ENCODE measurements at places on chromosomes 7 and 10. TPM values are rescaled to one million over a fixed set of nuclear protein-coding genes. Genes with fewer than 3 reads are reported as not detected.
A peak's percentile ranks its signal among the peaks of the same experiment; 100 is the strongest.

DNA sequence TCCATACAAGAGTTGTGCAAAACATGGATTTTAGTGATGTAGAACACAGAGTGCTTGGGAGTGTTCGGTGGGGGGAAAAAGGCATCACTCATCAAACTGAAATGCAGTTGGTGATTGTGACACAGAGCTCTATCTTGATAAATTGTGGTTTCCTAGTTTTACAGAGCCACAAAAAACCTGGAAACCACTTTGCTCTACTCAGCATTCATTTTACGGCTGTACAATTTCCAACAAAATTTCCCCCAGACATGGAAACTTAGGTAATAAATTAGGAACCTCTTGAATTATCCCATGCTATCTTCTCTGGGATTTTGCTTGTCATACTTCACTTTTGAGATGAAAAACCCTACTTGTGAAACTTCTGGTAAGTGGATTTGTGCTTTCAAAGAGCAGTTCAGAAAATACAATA lies 614.9 kb upstream of the FZD8 start:
- no peaks in the 10 kb centered on the region for H3K4me1 ChIP-seq
- H3K36me3 ChIP-seq: no peaks in the 10 kb centered on the region
- no peak overlapping the region for H3K4me3 ChIP-seq
- no peaks in the 10 kb centered on the region for H3K27me3 ChIP-seq

DNA sequence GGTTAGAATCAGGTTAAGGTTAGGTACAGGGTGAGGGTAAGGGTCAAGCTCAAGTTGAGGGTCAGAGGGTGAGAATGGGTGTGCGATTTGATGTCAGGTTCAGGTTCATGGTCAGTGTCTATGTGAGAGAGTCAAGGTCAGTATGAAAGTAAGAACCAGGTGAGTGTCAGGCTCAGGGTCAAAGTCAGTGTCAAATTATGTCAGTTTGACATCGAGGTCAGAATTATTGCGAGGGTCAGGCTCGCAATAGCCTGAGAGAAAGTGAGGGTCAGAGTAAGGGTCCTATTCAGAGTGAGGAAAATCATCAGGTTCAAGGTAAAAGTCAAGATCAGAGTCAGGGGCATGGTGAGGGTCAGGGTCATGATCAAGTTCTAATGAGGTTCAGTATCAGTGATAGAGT lies 13.0 kb downstream of the MRPS24 start:
- no peaks in the 10 kb centered on the region for H3K36me3 ChIP-seq
- H3K27ac ChIP-seq: no peak overlapping the region
- no peak for DNase-seq
- H3K4me1 ChIP-seq: no peaks in the 10 kb centered on the region
- no peak overlapping the region for H3K4me3 ChIP-seq
- H3K27me3 ChIP-seq: no peaks in the 10 kb centered on the region

GRCh38 chr10:114340816-114341215 lies 63.5 kb downstream of the AFAP1L2 start:
- no peaks in the 10 kb centered on the region for H3K36me3 ChIP-seq
- H3K4me3 ChIP-seq: no peak overlapping the region
- H3K27me3 ChIP-seq: no peaks in the 10 kb centered on the region
- no peak for DNase-seq

GRCh38 chr7:154743206-154743605 lies 259.7 kb downstream of the PAXIP1 start:
- no peaks in the 10 kb centered on the region for H3K36me3 ChIP-seq
- no peak overlapping the region for H3K27ac ChIP-seq
- DNase-seq: no peak
- peaks cover 13% of the 10 kb centered on the region for H3K27me3 ChIP-seq

- H3K27me3 ChIP-seq: no peaks in the 10 kb centered on the region
- no peak overlapping the region for H3K27ac ChIP-seq
- no peak for DNase-seq
- H3K4me1 ChIP-seq: peaks cover 71% of the 10 kb centered on the region
- H3K4me3 ChIP-seq: no peak overlapping the region
- H3K36me3 ChIP-seq: peaks cover 5% of the 10 kb centered on the region
Measured at GRCh38 chr7:17931069-17931468, 9.2 kb downstream of the SNX13 start.

DNA sequence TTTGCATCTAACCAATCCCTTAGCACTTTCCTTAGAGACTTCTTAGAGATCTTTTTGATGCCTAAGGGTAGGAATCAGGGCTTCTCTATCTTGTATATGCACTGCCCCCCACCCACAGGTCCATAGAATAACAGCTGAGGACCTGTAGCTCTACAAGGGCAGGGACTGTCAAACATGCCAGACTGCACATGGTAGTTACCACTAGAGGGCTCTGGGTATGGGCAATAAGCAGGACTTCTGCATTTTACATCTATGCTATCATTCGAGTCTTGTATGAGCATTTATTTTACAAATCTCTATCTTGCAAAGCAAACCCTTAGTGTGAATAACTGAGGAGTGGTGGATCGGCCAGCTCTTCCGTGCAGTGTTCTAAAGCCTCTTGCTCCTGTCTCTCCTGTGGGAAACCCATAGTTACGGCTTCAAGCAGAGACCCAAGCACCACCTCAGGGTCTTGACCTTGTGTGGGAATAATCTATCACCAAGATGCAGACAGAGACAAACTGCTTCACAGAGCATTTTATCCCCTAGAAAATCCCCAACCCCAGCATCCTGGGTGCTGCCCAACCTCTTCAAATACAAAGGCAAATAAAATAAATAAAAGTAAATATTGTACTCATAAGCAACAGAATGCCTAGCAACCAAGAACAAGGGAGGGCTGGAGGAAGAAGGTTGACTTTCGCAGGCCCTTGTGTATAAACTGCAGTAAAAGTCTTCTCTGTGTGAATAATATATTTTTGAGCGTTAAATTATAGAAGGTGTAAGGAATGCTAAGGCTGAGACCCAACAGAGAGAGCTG lies 219.3 kb downstream of the WDR11 start:
- H3K4me3 ChIP-seq: no peak overlapping the region
- H3K27me3 ChIP-seq: peaks cover 2% of the 10 kb centered on the region
- H3K27ac ChIP-seq: no peak overlapping the region
- no peaks in the 10 kb centered on the region for H3K4me1 ChIP-seq
- no peaks in the 10 kb centered on the region for H3K36me3 ChIP-seq

DNA sequence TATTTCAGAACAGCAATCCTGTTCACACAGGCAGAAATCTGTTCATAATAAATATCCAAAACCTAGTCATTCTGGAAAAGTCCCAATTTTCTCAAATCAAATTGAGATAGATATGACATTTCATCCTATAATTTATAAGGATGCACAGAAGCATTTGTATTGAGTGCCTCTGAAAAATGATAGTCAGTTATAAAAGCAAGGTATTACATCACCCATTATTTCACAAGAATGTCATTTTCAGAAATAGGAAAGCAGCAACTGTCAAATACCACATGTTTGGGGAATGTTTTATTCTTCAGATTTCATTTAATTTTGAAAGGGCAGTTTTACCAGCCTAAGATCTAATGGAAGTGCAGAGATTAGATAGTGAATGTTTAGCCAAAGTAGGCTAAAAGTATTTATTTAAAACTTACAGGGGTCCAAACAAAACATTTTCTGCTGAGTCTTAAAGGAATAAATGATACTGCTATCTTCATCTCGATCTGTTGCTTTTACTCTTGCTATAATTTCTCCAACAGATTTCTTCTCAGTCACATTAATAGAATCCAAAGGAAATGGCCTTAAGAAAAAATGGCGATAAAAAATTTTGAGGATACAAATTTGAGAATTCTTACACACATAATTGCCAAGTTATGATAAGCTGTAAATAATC lies 185.8 kb downstream of the HGF start:
- no peaks in the 10 kb centered on the region for H3K36me3 ChIP-seq
- no peak overlapping the region for H3K4me3 ChIP-seq
- H3K27me3 ChIP-seq: no peaks in the 10 kb centered on the region
- no peak overlapping the region for H3K27ac ChIP-seq
- H3K4me1 ChIP-seq: no peaks in the 10 kb centered on the region
- no peak for DNase-seq

DNA sequence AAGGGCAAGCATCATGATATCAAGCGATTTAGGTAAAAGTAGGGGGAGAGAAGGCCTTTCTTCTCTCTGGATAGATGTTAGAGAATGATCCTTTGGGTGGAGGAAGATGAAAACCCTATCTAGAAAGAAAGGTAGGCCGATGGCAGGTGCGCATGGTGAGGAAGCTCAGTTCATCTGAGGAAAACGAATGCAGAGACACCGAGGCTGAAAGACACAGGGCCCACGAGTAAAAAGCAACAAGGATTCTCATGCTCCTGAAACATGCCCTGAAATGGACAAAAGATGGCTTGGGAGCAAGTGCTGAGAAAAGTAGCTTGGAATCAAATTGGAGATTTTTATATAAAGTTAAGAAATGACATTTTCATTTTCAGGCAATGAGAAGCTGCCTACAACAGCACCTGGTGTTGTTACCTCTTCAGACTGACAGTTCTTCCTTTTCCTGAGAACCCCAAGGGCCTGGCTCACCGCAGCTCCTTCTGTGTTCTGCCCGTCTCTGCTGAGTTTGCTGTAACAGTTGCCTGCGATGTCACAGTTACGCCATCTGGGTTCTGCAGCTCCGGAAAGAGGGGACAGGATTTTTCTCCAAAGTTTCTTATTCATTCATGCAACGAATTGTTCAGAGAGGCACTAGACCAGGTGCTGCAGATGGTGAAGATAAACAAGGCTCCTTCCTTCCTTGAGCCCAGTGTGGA lies 402.0 kb upstream of the KLF6 start:
- no peaks in the 10 kb centered on the region for H3K36me3 ChIP-seq
- H3K4me3 ChIP-seq: no peak overlapping the region
- DNase-seq: no peak
- H3K27ac ChIP-seq: no peak overlapping the region
- H3K4me1 ChIP-seq: peaks cover 3% of the 10 kb centered on the region
- H3K27me3 ChIP-seq: no peaks in the 10 kb centered on the region

GRCh38 chr10:60114765-60115586 lies 208.6 kb upstream of the CCDC6 start:
- no peaks in the 10 kb centered on the region for H3K4me1 ChIP-seq
- no peaks in the 10 kb centered on the region for H3K27me3 ChIP-seq
- H3K36me3 ChIP-seq: peaks cover 2% of the 10 kb centered on the region
- H3K4me3 ChIP-seq: no peak overlapping the region
- DNase-seq: peak; percentile 16

GRCh38 chr7:35556515-35557471 lies 138.1 kb downstream of the HERPUD2 start:
- DNase-seq: no peak
- H3K27me3 ChIP-seq: peaks cover 5% of the 10 kb centered on the region
- H3K4me3 ChIP-seq: no peak overlapping the region

GRCh38 chr7:42720991-42721796 lies 190.7 kb downstream of the C7orf25 start:
- no peak overlapping the region for H3K4me3 ChIP-seq
- H3K27ac ChIP-seq: no peak overlapping the region
- no peak for DNase-seq
- H3K4me1 ChIP-seq: peaks cover 2% of the 10 kb centered on the region

DNA sequence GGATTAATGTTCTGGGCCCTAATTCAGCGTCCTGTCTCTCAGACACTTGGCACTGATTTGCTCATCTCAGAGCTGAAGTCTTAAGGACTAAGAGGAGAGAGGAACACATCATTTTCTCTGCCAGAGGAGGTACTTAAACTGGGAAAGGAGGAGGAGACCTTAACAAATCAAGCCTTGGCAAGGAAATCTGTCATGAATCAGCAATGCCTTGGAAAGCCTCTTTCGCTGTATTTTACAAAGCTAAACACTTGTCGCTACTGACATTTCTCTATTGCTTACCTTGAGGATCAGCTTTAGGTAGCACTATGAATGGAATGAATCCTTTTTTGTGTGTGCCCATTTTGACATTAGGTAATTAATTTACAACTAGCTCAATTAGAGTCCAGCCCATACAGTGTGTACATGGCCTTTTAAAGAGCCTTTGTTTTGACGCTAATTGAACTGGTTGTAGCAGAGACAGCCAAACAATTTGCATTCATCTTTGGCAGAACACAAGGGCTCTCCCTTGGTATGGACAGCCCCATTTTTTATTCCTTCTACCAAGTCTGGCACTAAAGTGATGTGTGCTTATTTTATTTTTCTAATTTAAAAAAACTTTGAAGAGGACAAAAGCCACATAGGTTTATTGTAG lies 37.4 kb downstream of the AUTS2 start:
- DNase-seq: no peak
- no peaks in the 10 kb centered on the region for H3K36me3 ChIP-seq
- H3K4me3 ChIP-seq: no peak overlapping the region
- no peak overlapping the region for H3K27ac ChIP-seq
- H3K4me1 ChIP-seq: no peaks in the 10 kb centered on the region

- H3K4me1 ChIP-seq: peaks cover 6% of the 10 kb centered on the region
- no peaks in the 10 kb centered on the region for H3K36me3 ChIP-seq
- DNase-seq: no peak
- peaks cover 6% of the 10 kb centered on the region for H3K27me3 ChIP-seq
- no peak overlapping the region for H3K4me3 ChIP-seq
Measured at GRCh38 chr7:98054585-98054984, 52.1 kb upstream of the LMTK2 start.

DNA sequence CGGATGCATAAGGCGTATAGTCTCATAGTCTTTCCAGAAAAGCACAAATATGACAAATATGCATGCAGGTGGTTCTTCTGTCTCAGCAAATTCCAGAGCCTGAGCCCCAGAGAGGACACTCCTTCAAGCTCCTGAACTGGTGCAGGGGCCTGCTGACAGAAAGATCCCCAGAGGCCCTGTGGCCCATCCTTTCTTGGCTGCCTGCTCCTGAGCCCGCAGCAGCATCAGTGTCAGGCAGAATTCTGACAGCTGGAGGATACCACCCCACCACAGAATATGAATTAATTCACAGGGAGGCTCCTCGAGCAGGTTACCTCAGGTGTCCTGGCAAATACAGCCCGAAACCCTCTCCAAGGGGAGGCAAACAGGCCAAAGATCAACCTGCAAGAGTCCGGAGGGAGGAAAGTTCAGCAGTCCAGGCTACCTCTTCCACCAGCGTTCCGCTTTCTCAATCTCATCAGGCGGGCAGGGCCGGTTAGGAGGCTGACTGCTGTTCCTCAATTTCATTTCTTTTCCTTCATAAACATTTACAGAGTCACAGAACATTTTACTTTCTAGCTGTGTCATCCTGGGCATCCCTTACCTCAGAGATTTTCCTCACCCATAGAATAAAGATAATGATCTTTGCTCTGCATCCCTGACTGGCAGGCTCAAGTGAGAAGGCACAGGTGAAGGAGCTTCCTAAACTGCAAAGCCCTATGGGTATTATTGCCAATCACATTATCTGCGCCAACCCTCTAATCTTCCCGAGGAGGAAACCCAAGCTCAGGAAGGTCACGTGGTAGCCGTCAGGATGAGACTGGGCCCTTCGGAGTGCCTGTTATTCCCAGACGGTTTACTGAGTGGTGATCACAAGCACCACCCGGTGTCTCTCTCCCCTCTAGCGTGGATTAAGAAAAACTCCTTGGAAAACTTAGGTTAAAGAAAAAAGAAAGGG lies 1.4 kb downstream of the DNAJB12 start:
- peak overlapping the region; percentile 82 for H3K4me3 ChIP-seq
- DNase-seq: no peak
- H3K27me3 ChIP-seq: no peaks in the 10 kb centered on the region
- peak overlapping the region; percentile 98 for H3K27ac ChIP-seq
- peaks cover 19% of the 10 kb centered on the region for H3K36me3 ChIP-seq

The VPS41 gene
- total RNA-seq: 48.6 TPM

The SFTPA2 gene
- not detected for total RNA-seq

The C10orf53 gene
- total RNA-seq: not detected

The AGR2 gene
- total RNA-seq: not detected

The MBLAC1 gene
- 1.6 TPM for total RNA-seq

Measured in activated CD4-positive, alpha-beta T cell treated with anti-CD3 and anti-CD28 coated beads for 36 hours (primary cell).